ENCODE measurements at places on chromosomes 1 and 21.

DNA sequence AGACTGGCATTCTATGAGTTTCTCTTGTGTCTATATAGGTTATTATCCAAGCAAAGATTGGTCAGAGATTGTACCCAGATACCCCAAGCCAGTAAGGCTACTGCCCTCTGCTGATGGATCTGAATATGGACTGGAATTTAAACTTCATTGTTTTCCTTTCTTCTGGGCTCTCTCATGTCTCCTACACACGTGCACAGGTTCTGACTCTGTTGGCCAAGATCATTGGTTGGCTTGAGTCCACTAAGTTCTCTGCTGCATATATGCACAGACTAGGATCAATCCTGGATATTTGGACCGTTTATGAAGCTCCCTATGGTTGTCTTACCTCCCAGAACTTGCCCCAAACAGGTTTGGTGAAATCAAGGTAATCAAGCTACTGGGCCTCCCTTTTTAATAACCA lies 69.7 kb downstream of the CC2D1B start:
- peak; percentile 19 for DNase-seq

GRCh38 chr1:233916706-233917105 lies 12.2 kb downstream of the SLC35F3 start:
- DNase-seq, result peak; percentile 26

GRCh38 chr1:56432166-56432971 lies 147.0 kb downstream of the PLPP3 start:
- DNase-seq, result no peak

DNA sequence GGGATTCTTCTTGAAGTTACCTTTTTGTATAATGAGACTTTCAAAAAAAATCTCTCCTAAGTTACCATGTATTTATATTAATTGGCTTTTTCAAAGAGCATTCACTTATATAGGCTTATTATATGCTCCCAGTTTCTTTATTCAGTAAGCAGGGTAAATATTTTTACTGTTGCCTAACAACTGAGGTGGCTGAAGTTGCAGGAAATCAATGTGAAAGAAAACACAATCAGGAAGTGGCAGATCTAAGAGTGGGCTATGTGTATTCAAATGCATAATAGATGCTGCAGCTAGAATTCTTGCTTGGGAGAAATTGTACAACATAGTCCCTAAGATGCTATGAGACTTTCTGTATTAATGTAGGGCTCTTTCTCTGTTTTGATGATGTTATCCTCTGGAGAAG lies 606.9 kb downstream of the NUF2 start:
- DNase-seq, result no peak

GRCh38 chr21:39153842-39154241 lies 29.4 kb downstream of the PSMG1 start:
- no peak for DNase-seq

DNA sequence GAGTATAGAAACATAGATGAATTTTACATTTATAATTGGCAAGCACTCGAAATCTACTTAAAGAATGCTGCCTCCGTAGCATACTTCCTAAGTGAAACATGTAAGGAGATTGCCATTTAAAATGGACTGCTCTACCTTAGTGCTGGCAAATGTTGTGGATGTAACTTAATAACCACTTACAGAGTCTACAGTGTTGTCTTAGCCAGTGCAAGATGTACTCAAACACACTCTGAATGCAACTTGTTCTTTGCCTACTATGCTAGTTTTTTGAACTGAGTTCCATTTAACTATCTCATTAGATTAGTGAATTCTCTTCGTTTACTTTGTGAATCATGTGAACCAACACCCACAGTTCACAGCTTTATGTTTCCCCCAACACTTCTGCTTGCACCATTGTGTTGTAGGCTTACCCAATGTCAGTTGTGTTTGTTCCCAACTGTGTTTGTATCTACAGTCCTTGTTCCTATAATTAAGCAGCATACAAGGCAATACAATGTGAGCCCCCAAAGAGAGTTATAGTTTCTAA lies 345.5 kb upstream of the LYPLAL1 start:
- DNase-seq, result no peak

DNA sequence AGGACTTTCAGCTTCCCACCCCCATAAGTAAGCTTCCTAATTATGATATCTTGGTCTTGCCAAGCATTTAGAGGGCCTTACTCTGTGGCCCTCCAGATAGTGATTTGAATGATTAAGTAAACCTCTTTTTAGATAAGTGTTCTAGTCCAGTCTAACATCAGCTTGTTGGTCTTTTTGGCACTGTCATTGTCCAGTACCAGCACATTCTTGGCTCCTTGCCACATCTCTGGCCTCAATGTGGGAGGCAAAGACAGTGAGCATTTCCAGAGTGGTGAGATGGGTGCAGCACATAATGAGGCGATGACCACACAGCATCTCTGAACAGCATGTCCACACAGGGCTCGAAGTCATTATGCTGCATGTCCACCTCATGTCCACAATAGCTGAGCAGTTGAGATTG lies 6.1 kb downstream of the CAPZA1 start:
- no peak for DNase-seq

DNA sequence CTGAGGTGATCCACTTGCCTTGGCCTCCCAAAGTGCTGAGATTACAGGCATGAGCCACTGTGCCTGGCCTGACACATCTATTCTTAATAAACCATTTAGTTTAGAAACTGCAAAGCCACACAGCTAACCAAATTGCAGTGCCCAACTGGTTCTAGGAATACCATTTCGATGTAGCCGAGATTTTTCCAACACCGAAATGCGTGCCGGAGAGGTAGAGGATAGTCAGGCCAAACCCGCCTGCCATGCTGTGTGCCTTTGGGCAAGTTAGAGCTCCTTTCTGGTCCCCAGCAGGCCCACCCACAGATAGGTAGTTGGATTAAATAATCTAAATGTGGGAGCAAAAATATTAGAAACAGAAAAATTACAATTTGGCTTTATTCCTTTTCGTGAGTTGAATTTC lies 254.4 kb downstream of the FOXD2 start:
- DNase-seq, result no peak

DNA sequence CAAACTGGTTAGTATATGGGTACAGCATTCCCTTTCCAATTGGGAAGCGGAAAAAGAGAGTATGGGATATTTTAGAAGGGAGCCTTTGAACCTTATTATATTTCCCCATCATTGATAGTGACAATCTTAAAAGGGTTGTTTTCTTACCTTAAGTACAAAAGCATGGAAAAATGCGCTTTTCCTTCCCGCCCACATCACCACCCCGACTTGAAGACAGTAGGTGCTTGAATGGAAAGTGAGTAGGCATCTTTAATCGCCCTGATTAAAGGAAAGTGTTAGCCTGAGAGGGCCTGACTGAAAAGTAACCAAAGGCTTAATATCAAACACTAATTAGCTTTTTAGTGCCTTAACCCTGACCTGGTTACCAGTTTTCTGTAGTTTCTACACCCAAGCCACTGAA lies 15.4 kb downstream of the GGPS1 start:
- DNase-seq, result no peak

GRCh38 chr1:95117207-95118066 lies at the start of gene TLCD4:
Gene TLCD4, plus strand, starts transcription at chr1:95117355. Its CDS starts 26,547 bp downstream, at chr1:95143902.
- DNase-seq, result no peak

GRCh38 chr1:8590721-8591351 lies 226.6 kb downstream of the RERE start:
- DNase-seq, result no peak

DNA sequence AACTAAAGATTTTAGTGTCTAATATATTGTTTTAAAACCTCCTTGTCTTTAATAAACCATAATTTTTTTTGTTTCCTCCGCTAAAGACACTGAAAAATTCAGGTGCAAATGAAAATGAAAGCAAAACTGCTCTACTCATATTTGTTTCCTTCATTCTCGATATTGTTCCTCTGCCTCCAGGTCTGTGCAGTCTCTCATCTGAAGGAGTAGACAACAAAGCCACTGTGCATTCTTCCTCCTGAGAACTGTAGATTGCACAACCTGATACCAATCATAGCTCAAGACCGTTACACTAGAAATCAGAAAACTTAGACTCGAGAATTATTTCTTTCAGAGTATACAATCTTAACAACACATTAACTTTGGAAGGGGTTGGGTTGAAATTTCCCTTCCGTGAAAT lies 373.1 kb upstream of the CXADR start:
- peak; percentile 5 for DNase-seq

GRCh38 chr1:212597487-212597886 lies 11.1 kb upstream of the ATF3 start:
- no peak for DNase-seq

- no peak for DNase-seq
These were observed 1.3 kb downstream of the PRDM2 start for GRCh38 chr1:13701271-13701640.
